ENCODE measurements at places on chromosomes 2 and 18. TPM values are rescaled to one million over a fixed set of nuclear protein-coding genes. Genes with fewer than 3 reads are reported as not detected.

The COL4A4 gene
- total RNA-seq, result 0.14 TPM

The PKP4 gene
- 43.8 TPM for total RNA-seq

The CDH7 gene
- total RNA-seq, result 0.74 TPM

The CCDC141 gene
- 213 TPM for total RNA-seq

The SPHKAP gene
- total RNA-seq, result 74.7 TPM

The KCNG2 gene
- total RNA-seq, result not detected

DNA sequence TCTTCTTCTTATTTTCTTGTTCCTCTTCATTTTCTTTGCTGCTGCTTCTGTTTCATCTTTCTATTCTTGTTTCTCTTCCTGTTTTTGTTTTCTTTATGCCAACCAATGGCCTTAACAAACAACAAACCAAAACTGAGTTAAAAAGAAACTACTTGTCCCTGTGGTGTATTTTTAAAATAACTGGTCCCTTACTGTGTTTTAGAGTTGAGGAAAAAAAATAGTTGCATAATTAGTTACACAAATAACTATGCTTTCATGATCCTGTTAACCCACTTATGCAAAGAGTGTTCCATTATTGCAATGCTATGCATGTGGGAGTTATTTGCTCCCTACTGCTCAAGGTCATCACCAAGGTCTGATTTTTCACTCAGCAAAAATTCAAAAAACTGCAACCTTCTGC lies 39.5 kb upstream of the IMP4 start:
- peaks cover 10% of the 10 kb centered on the region for H3K27me3 ChIP-seq
- no peaks in the 10 kb centered on the region for H3K36me3 ChIP-seq

- DNase-seq, result no peak
- H3K27me3 ChIP-seq, result no peaks in the 10 kb centered on the region
- no peak overlapping the region for H3K4me3 ChIP-seq
- H3K27ac ChIP-seq, result no peak overlapping the region
These were observed 69.1 kb upstream of the FOXI3 start for GRCh38 chr2:88521445-88522073.

GRCh38 chr2:240917009-240917683 lies 11.0 kb downstream of the CROCC2 start:
- no peaks in the 10 kb centered on the region for H3K4me1 ChIP-seq
- H3K36me3 ChIP-seq, result no peaks in the 10 kb centered on the region
- H3K4me3 ChIP-seq, result no peak overlapping the region
- H3K27ac ChIP-seq, result no peak overlapping the region
- peaks cover 29% of the 10 kb centered on the region for H3K27me3 ChIP-seq
- no peak for DNase-seq

DNA sequence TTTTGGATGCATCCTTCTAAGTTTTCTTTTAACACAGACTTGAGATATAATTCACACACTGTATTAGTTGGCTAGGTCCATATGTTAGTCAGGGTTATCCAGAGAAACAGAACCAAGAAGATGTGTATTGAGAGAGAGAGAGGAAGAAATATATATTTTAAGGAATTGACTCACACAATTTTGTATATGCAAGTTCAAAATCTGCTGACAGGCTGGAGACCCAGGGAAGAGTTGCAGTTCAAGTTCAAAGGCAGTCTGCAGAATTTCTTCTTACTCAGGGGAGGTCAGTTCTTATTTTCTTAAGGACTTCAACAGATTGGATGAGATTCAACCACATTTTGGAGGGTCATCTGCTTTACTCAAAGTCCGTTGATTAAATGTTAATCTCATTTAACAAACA lies 23.0 kb upstream of the MRO start:
- H3K27me3 ChIP-seq, result no peaks in the 10 kb centered on the region
- no peaks in the 10 kb centered on the region for H3K36me3 ChIP-seq
- no peak for DNase-seq
- no peak overlapping the region for H3K4me3 ChIP-seq
- H3K4me1 ChIP-seq, result peaks cover 15% of the 10 kb centered on the region

DNA sequence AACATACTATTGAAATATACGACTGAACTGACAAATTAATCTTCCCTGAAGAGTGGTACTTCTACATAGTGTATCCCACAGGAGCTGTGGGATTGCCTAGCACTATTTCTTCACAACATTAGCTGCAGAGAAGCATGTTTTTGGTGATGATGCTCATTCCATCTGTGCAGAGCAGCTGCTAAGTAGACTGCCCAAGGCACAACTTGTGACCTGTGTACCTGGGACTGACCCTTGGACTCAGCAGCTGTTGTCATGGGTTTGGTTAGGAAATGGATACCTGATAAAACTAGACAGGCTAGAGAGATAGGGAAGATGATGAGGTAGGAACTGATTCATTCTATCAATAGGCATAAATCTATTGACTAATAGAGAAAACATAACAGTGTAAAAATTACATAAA lies 1204.0 kb downstream of the DSC3 start:
- H3K36me3 ChIP-seq, result no peaks in the 10 kb centered on the region
- no peak overlapping the region for H3K4me3 ChIP-seq
- no peaks in the 10 kb centered on the region for H3K4me1 ChIP-seq
- H3K27me3 ChIP-seq, result no peaks in the 10 kb centered on the region

GRCh38 chr2:5042666-5043440 lies 649.3 kb upstream of the SOX11 start:
- H3K36me3 ChIP-seq, result no peaks in the 10 kb centered on the region
- no peak for DNase-seq
- H3K4me1 ChIP-seq, result peaks cover 25% of the 10 kb centered on the region
- no peak overlapping the region for H3K27ac ChIP-seq

- no peak overlapping the region for H3K27ac ChIP-seq
- no peaks in the 10 kb centered on the region for H3K27me3 ChIP-seq
- H3K36me3 ChIP-seq, result no peaks in the 10 kb centered on the region
- H3K4me1 ChIP-seq, result no peaks in the 10 kb centered on the region
- H3K4me3 ChIP-seq, result no peak overlapping the region
These were observed 655.3 kb upstream of the SETBP1 start for GRCh38 chr18:44025421-44025820.

- H3K4me1 ChIP-seq, result peaks cover 6% of the 10 kb centered on the region
- H3K27ac ChIP-seq, result peak overlapping the region; percentile 83
- H3K27me3 ChIP-seq, result no peaks in the 10 kb centered on the region
- DNase-seq, result no peak
These were observed 560 bp upstream of the SKA1 start for GRCh38 chr18:50374220-50374752.

DNA sequence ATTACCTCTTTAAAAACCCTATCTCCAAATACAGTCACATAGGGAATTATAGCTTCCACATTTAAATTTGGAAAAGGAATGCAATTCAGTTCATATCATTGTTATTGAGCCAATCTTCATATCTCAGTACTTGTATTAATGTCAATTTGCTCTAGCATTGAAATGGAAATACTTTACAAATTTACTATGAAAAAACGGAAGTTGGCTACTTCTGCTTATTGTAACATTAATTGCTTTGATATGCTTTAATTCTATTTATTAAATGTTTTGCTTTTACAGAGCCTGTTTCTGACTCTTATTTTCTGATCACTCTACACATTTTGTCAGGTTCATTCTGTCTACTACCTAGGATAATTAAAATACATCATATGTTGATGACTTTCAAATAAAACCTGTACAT lies 412.6 kb downstream of the KCNJ3 start:
- no peak for DNase-seq
- no peaks in the 10 kb centered on the region for H3K27me3 ChIP-seq
- H3K4me3 ChIP-seq, result no peak overlapping the region
- no peak overlapping the region for H3K27ac ChIP-seq
- no peaks in the 10 kb centered on the region for H3K36me3 ChIP-seq

DNA sequence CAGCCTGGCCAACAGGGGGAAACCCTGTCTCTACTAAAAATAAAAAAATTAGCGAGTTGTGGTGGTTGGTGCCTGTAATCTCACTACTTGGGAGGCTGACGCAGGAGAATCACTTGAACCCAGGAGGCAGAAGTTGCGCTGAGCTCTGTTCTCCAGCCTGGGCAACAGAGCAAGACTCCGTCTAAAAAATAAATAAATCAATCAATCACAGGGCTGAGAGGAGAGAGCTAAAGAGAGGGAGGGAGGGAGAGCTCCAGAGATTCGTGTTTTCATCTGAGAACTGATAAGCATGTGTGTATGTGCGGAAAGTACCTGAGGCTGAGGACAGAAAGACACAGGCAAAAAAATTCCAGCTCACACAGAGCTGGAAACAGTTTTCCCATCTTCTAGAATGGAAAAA lies 37.2 kb upstream of the DYNC2LI1 start:
- DNase-seq, result no peak
- no peak overlapping the region for H3K27ac ChIP-seq
- H3K36me3 ChIP-seq, result no peaks in the 10 kb centered on the region
- H3K4me3 ChIP-seq, result no peak overlapping the region

DNA sequence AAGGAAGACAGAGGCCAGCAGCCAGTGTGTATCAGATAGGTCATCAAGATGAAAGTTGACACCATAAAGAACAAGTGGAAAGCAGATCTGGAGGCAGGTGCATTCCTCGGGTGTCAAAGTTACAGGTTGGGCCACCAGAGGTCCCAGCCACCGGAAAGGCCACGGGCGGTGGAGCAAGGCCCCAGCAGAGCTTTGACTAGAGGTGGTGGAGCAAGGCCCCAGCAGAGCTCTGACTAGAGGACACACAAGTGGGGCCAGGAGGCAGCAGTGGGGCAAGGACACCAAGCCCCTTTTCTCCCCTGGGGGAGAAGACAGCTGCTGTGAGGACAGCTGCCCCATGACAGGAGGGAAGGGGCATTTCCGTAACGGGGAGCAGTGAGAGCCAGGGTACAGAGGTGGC lies 115.1 kb downstream of the GYPC start:
- H3K27ac ChIP-seq, result no peak overlapping the region
- H3K4me3 ChIP-seq, result no peak overlapping the region
- DNase-seq, result no peak
- no peaks in the 10 kb centered on the region for H3K36me3 ChIP-seq
- no peaks in the 10 kb centered on the region for H3K4me1 ChIP-seq

DNA sequence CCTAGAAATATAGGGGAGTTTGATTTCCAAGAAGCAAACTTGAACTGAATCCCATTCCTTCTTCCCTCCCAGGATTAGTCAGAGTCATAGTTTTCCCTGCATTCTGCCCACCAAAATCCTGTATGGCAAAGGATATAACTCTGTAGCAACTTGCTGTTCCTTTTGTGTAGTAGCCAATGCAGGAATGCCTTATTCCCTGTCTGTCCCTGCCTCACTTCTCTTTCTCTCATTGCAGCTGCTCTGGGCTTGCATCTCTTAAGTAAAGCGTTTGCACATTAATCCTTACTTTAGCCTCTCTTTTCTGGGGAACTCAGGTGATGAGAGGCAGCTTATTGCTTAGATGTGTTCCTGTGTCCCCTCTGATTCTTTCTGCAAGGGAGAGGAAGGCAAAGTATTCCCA lies 333.1 kb upstream of the VWC2L start:
- H3K36me3 ChIP-seq, result no peaks in the 10 kb centered on the region
- H3K27ac ChIP-seq, result no peak overlapping the region
- H3K27me3 ChIP-seq, result no peaks in the 10 kb centered on the region
- H3K4me3 ChIP-seq, result no peak overlapping the region

DNA sequence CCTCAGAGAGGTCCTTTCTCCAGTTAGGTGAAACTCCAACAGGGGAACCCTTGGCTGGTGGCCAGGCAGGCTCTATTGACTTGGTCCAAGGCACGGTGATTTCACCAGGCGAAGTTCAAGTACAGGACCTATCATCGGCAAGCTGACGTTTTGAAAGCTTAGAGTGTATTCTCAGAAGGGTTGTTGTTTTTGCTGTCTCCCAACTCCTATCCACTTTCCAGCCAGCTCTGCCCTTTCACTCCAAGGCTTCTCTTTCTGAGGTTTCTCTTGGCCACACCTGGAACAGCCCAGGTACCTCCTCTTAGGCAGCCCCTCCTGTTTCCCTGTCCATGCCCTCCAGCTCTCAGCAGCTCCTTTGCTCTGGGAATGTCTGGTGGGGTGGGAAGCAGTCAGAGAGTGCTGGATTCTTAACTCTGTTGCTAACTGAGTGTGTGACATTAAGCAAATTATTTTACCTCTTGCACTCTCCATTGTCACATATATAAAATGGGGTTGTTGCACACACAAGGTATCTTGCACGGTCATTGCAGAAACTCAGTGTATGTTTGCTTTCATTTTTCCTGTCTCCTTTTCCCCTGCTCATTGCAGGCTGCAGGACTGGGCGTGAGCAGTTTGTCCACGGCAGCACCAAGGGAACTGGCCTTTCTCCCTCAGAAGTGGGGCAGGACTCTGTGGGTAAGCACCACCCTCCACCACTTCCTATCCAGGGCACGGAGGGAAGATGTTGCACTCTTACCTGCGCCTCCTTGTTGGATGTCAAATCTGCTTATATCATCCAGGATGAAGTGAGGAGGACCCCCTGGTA lies 30.2 kb downstream of the CAPN13 start:
- no peaks in the 10 kb centered on the region for H3K4me1 ChIP-seq
- no peak overlapping the region for H3K4me3 ChIP-seq
- DNase-seq, result no peak
- no peaks in the 10 kb centered on the region for H3K36me3 ChIP-seq

DNA sequence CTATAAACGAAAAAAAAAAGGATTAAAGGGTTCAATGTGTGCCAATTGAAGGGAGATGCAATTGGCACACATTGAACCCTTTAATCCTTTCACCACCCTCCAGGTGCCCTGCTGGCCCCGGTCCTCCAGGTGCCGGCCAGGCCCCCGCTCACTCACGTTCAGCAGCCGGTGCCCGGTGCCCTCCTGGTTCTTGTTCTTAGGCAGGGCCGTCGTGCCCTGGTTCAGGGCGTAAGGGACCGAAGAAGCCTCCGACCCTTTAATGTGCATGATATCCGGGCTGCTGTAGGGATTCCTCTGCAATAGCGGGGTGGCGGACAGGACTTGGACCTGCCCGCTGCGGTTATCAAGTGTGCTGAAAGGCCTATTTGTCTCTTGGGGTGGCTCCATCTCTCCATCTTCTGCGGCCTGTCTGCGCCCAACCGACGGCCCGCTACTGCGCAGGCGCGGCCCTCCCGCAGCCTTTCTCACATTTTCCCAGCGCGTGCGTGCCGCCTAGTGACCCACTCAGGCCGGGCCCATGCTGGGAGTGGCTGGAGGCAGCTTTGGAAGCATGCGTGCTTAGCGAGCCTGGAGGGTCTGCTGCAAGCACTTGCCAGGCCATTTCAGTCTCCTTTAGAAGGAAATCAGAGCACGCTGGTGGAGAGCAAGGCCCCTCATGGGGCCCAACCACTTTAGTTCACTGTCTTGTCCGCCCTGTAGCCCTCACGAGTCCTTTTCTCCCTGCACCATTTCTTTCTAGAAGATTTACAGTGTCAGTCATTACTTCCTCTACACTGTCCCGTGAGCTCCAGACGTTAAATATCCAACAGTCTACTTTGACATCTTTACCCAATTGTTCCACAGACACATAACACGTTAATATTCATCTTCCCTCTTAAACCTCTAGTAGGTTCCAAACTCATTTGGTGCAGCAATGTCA lies 24.3 kb downstream of the TMEM237 start:
- H3K4me3 ChIP-seq, result no peak overlapping the region
- DNase-seq, result no peak
- no peaks in the 10 kb centered on the region for H3K4me1 ChIP-seq
- H3K27me3 ChIP-seq, result no peaks in the 10 kb centered on the region
- H3K27ac ChIP-seq, result no peak overlapping the region
- H3K36me3 ChIP-seq, result peaks cover under 1% of the 10 kb centered on the region

GRCh38 chr2:18237298-18237697 lies 323.2 kb downstream of the RDH14 start:
- no peak overlapping the region for H3K4me3 ChIP-seq
- no peak overlapping the region for H3K27ac ChIP-seq
- peaks cover 4% of the 10 kb centered on the region for H3K4me1 ChIP-seq
- DNase-seq, result no peak
- no peaks in the 10 kb centered on the region for H3K36me3 ChIP-seq

GRCh38 chr18:23627321-23627720 lies 35.4 kb downstream of the ANKRD29 start:
- peak; percentile 76 for DNase-seq
- no peak overlapping the region for H3K4me3 ChIP-seq
- H3K36me3 ChIP-seq, result no peaks in the 10 kb centered on the region
- no peaks in the 10 kb centered on the region for H3K27me3 ChIP-seq
- H3K4me1 ChIP-seq, result no peaks in the 10 kb centered on the region
- no peak overlapping the region for H3K27ac ChIP-seq

All from cardiac muscle cell (in vitro differentiated cells and primary cell).